ENCODE measurements at places on chromosomes 2 and 18.

- DNase-seq, result no peak
Observed at GRCh38 chr18:48254077-48254602, 155.0 kb downstream of the ZBTB7C start.

GRCh38 chr2:66794070-66794469, 359.1 kb downstream of the MEIS1 start:
- no peak for DNase-seq

DNA sequence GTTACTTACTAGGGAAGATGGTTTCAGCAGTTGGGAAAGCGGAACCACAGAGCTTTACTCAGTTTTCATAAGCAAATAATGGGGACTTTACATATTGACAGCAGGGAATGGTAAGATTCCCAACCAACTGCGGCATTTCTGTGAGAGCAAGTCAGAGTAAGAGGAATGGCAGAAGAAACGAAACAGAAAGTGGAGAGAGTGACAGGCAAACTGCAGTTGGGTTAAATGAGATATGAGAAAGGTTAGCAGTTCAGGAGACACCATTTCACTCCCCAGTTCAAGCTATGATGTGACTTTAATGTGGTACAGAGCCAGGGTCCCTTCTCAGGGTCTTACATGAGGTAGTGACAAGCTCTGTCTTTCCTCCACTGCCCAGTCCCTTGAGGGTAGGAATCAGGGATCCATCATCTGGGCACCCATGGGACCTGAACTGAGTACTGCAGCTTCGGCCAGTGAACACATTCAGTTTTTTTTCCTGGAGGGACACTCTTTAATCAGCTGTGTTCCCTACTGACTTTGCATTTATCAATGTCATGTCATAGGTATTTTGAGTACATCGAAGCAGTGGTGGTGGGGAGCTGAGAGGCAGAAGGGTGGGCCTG, 33.0 kb upstream of the GREB1 start:
- no peak for DNase-seq

DNA sequence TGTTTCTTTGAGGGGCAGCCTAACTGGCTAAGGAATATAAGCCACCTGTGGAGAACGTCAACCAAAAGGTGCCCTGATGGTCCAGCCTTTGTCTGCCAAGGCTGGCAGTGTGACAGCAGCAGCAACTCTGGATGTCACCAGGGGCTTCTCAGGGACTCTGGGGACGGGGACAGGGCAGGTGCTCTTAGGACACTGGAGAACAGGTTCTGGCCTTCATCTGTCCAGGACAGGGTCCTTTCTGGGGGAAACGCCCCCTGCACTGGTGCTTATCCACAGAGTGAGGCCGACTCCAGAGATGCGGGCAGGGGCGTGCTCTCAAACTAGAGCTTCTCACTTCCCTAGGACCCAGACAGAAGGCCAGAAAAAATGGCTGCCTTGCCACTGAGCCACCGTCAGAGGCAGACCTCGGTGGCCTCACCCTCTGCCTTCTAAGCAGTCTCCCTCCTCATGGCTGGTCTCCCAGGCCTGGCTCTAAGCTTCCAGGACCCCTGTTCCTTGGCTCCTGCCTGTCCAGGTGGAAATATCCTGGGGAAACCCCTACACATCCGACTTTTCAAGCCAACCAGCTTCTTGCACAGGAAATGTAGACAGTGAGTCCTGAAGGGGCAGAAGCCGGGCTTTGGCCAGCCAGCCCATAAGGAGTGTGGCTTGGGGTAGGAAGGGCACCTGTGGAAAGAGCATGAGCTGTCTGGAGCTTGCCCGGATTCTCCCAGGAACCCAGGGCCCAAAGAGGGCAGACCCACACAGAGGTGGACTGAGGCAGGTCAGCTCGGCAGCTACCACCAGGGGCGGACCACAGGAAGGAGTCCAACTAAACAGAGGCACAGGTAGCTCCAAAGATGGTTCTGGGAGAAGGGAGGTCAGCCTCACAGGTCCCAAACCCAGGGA, 11.3 kb upstream of the SFXN5 start:
- no peak for DNase-seq

- DNase-seq, result no peak
Observed at GRCh38 chr18:79818036-79818435, 20.3 kb downstream of the KCNG2 start.

DNA sequence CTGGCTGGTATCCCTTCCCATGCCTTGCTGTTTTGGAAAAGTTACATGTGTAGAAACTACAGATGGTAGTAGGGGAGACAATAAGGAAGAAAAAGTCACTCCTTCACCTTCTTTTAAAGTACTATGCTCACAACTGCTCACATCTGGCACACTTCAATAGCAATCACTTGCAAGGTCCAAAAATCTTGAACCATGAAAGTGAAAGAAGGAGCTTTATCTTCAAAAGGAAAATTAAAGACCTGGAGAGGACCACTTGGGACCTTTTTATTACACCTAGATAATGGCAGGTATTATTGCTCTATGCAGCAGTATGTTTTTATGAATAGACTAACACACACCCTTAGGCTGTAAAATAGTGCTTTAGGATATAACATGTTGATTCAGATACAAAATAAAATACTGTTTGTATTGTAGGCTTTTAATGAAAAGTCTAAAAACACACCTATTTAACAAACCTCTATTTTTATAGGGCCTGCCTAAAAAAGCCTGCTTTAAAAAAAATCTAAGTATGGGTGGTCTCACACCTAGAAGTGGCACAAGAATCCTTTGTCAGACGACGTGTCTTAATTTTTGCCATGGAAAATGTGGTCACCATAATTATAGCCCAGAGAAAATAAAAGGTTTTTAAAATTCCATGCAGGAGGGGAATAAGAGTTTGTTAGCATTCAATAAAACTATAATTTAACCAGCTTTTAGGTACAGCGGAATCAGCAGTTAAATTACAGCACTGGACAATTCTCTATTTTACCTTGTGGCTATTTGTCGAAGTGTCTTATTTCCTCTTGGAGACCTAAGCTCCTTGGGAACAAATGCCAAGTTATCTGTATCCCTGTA, 124.0 kb downstream of the BCL2 start:
- no peak for DNase-seq

GRCh38 chr2:54471221-54471711, 15.1 kb downstream of the SPTBN1 start:
- DNase-seq, result no peak

All from activated CD8-positive, alpha-beta memory T cell treated with anti-CD3 and anti-CD28 coated beads, Interleukin-2, amount 50 U/mL, for 4 hours (primary cell).